ENCODE measurements at places on chromosomes 7 and 10.

DNA sequence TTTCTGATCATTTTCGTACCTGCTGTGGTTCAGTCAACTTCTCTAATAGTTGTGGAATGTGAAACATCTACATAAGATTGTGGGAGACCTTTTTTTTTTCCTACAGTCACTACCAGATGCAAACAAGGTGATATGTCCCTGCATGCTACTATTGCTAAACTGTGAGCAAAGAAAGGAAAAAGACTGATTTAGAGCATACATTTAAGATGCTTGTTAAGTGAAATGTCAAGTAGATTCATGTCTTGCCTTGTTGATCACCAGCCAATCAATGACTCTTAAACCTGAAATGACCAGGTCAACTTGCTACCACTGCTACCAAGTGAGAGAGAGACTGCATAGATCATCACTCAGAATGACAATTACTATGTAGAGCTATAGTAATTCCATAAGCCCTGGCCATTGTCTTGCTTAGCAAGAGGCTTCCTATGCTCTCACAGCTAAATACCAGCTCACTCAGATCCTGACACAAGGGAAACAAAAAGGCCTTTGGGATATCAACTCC is 84.3 kb upstream of the SKAP2 start:
- no peak for DNase-seq

GRCh38 chr10:51342381-51342780 is 268.1 kb downstream of the PRKG1 start:
- no peak for DNase-seq

GRCh38 chr7:96093435-96093834 is 228.5 kb downstream of the SLC25A13 start:
- no peak for DNase-seq

GRCh38 chr7:87013136-87013839 is 46.2 kb downstream of the ELAPOR2 start:
- DNase-seq, result no peak

DNA sequence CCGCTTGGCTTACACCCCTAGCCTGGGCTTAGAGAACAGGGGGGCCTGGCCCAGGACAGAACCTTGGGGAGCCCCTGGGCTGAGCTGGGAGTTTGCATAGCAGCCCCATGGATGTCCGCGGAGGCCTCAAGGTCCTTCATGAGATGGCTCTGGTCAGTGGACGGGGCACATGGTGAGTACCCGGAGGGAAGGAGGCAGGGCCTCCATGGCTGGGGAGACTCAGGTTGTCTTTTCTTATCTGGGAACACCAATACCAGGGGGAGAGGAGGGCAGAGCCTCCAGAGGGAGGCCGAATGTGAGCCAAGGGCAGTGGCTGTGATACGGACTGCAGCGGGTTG is 64.8 kb downstream of the GLRX3 start:
- DNase-seq, result no peak

DNA sequence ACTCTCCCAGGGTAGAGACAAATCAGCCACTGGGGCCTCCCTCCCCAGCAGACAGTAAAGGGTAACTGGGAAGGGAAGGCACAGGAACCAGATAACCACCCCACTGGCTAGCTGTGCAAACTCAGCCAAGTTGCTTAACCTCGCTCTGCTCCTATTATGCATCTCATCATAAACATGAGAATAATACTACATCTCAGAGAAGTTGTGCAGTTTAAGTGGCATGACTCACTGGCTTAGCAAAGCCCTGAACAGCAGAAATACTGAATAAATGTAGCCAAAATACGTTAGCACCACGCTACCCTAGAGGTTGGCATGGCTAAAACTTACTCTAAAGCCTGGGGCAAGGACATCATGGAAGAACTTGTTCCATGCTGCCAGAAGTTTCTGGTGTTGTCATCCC is 128.1 kb upstream of the ANK3 start:
- DNase-seq, result no peak

DNA sequence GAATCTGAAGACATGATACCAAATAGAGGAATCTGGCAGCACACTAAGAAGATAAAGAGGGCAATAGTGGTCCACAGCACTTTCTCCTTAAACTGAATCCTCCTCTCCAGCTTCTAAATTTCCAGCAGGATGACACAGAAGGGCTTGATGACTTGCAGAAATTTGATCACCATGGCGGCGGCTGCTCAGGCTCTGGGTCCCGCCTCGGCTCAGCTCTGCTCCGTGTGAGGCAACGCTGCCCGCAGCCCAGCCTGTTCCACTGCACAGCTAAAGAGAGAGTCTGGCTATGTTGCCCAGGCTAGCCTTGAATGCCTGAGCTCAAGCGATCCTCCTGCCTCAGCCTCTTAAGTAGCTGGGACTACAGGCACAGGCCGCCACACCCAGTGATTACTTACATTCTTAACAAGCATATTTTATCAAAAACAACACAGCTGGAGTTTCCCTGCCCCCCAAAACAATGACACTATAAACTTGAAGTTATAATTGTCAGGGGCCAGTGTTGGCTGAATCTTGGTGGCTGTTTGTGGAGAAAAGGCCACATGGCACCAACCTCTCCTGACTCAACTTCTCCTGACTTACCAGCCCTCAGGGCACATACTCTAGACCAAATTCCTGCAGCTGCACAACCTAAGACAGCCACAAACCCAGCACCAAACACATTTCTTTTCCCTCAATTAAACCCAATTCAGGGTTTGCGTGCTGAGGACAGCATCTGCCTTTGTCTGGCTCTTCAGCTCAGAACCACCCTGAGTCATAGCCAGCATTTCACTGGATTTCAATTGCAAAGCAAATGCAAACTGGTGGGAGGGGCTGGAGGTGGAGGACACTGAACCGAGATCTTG is 11.6 kb upstream of the TNPO3 start:
- peak; percentile 80 for DNase-seq

DNA sequence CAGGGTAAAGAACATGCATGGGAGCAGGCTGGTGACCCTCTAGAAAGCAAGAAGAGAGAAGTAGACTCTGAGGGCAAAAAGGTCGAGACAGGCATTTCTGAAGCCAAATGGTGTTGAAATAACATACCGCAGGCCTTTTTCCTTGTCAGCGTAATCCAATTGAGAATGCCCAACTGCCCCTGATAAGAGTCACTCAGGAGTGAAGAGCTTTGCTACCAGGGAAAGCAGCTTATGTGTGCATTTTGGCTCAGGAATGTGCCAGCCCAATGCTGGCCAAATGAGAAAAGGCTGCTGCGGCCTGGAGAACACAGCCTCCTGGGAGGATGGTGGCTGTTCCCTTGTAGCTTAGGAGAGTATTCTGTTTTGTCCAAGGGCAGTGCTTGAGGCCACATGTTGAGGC is 61.4 kb upstream of the NFKB2 start:
- DNase-seq, result no peak

- DNase-seq, result no peak
Measured at GRCh38 chr10:129773359-129773990, 190.6 kb downstream of the EBF3 start.

DNA sequence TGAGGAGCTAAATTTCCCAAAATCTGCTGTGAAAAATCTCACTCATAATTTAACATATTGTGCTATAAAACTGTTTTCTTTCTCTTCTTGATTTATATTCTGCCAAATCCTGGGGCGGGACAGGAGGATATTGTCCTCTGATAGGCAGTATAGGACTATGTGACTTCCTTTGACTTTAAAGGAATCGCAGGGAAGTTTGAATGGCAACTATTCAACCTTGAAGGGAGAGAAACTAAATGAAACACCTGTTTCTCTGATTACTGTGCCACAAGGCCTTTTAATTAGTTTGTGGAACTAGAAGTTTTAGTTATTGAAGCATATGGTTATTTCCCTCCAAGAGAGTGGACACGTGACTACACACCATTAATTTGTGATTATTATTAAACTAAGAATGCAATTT is 607.4 kb downstream of the GATA3 start:
- DNase-seq, result no peak

GRCh38 chr7:47957156-47957555 is 8.9 kb upstream of the PKD1L1 start:
- no peak for DNase-seq

DNA sequence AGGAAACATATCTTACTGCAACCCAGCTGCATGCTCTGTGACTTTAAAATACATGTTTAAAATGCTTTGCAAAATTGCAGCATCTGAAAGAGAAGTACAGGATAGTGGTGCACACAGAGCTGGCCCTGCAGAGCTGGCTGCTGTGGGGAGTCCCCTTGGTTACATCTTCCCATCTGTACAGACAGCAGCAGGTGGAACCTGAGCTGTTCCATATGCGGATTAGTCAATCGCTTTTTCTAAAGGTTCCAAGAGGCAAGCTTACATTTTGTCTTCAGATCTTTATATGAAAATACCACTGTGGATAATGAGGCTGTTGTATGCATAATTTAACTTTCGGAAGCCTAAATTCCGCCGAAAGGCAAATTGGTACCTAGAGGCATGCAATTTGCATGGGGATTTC is 444.1 kb downstream of the NRG3 start:
- DNase-seq, result no peak

DNA sequence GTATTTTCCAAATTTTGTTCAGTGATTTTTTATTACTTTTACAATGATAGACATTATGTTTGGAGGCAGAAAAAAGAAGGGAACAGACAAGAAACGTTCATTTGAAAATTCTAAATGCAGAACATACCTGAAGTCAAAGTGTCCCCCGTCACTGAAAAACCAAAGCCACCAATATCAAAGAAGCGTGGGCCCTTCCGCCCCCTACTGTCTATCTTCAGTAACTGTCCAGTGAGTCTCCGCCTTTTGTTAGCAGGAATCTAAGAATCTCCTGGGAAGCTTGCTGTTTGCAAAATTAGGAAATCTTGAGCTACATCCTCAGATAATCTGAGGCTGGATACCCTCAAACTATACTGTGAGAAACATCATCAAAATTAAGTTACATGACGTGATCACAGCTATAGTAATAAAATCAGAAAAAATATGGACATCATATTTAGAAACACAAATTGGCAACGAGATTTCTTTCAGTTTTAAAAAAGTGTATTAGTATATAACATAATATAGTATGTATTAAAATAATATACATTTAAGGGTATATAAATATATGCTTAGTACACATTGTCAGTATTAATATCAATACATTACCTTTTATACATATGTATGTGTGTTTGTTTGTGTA is 169.3 kb upstream of the AKR1E2 start:
- peak; percentile 54 for DNase-seq
